NCI-H2171 (cell line): ENCODE measurements at places on chromosomes 4 and X.

DNA sequence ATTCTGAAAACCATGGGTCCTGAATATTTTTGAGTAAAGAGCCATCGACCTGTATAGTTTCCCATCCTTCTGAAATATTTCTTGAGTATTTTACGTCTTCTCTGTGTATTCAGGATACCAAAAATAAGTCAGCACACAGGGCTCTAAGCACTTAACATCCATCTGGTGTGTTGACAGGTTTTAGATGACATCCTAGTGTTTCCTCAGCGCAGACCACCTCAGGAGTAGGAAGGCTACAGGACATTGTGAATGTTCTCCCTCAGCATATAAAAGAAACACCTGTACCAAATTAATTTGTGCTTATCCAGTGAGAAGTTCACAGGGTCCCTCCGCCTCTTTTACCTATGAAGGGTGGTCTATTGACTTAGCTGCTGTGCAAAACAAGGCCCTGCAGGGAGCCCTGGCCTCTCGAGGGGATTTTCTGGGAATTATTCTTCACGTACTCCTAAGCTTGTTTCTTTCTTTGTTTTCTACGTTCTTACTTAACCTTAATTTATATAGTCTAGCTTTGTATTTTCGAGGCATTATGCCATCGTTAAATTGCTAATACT lies 241.8 kb downstream of the FBXO8 start:
- DNase-seq, result no peak

- no peak for DNase-seq
These were observed 11.2 kb upstream of the TFDP3 start for GRCh38 chrX:133229361-133229760.

DNA sequence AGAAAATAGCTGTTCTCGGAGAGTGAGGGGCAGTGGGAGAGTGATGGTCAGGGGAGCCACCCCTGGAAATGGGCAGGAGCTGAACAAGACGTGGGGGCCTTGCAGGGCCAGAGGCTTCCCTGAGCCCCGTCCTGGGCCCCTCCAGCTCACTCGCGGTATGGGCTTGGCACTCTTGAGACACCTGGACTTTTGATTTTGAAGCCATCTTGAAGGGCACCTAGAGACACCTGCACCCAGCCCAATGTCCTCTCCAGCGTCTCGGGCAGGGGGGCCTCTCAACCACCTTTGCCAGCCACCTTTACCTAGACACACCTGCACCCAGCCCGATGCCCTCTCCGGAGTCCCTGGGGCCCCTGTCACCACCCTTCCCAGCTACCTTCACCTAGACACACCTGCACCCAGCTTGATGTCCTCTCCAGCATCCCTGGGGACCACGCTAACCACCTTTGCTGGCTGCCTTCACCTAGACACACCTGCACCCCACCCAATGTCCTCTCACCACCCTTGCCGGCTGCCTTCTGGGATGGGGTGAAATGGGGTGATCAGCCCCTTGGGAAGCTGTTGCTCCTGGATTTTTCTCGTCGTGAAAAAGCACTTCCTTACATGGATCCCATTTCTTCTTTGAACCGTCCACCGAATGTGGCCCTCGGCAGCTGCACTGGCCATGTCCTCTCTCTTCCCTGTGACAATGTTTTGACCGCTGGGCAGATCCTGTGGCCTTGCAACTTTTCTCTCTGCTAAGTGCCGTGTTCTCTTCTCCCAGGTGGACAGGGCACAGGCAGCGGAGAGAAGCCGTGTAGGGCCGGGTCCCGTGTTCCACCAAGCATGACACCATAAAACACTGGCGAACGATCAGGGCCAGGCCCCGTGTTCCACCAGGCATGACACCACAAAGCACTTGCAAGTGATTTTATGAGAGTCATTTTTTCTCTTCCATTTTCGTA lies 47.5 kb downstream of the CPZ start:
- DNase-seq, result no peak

DNA sequence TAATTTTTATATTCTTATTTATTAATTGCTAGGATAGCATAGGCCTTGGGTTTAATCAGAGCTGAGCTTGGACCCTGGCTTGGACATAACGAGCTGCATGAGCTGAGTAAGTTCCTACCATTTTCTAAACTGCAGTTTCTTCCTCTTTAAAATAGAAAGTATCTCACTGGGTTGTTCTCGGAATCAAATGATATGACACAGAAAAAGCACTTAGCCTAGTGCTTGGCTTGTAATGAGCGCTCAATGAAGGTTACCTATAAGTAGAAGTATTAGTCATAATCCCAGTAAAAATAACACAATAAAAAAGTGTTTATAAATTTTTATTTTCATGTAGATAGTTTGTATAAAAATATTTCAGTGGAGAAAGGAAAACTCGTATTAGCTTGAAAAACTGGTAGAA lies 113.3 kb upstream of the PDLIM3 start:
- no peak for DNase-seq

DNA sequence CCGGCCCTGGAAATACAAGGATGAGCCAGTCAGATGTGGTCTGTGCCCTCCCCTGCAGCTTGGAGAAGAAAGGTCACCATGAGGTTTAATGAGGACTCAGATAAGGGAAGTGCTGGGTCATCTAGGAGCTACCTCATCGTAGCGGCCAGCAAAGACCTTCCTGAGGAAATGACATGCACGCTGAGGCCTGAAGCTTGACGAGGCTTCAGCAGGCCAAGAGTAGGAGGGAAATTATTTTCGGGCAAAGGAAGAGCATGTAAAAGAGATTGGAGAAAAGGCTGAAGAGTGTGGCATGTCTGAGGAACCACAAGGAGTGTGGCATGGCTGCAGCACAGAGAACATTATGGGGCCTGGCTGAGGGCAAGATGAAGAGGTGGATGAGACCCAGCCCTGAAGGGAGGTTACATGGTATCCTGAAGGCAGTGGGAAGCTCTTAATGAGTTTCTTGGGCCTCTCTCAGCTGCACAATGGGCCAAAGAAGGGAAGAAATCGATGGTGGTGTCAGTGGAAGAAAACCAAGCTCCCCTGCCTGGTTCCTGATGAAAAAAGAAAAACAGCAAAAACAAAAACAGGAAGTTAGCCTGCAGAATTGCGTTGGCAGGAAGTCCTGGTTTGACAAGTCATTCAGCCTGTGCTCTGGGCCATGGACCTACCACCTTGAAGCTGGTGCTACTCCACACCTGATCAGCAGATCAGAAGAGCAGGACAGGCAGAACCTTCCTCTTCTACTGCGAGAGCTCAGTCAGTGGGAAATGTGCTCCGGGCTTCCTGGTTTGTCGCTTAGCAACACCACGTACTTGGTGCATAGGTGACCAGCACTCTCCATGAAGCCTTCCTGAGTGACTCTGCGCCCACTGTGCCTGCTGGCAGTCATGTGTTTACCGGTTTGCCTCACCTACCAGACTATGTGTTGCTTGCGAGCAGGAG lies 134.5 kb upstream of the KLF3 start:
- DNase-seq, result no peak

GRCh38 chr4:85210353-85210752 lies 243.9 kb upstream of the WDFY3 start:
- no peak for DNase-seq

DNA sequence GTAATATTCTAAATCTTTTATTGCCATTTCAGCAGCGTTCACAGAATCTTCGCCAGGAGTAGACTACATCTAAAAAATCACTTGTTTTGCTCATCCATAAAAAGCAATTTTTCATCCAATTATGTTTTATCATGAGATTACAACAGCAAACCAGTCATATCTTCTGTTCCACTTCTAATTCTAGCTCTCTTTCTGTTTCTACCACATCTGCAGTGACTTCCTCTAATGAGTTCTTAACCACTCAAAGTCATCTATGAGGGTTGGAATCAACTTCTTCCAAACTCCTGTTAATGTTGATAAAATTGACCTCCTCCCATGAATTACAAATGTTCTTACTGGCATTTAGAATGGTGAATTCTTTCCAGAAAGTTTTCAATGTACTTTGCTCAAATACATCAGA lies 174.4 kb upstream of the BRWD3 start:
- DNase-seq, result no peak

DNA sequence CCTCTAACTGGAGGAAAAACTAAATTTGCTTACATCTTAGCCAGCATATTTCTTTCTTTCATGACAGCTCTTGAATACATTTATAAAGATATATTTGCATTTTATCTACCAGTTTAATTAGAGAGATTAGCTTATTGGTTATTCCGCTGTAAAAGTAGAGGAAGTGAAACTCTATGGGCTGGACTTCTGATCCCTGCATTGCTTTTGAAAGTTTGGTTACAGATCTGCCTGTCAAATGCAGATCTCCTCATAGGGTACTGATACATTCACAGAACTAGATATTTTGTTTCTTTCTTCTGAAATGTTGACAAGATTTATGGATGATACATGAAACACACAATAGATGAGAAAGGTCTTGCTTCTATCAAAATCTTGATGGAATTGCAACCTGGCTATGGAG lies 581.4 kb upstream of the AADAT start:
- no peak for DNase-seq

DNA sequence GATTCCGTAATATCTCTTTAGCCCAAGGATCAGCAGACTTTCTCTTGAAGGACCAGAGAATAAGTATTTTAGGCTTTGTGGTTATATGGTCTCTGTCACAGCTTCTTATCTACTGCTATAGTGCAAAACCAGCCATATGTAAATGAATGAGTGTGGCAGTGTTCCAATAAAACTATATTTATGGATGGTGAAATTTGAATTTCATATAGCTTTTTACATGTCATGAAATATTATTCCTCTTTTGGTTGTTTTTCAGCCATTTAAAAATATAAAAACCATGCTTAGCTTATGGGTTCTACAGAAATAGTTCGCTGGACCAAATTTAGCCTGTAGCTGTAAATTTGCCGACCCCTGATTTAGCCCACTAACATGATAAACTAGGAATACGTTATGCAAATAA lies 18.0 kb upstream of the MSMO1 start:
- DNase-seq, result no peak

- no peak for DNase-seq
These were observed 38.4 kb upstream of the PJA1 start for GRCh38 chrX:69203638-69204037.

DNA sequence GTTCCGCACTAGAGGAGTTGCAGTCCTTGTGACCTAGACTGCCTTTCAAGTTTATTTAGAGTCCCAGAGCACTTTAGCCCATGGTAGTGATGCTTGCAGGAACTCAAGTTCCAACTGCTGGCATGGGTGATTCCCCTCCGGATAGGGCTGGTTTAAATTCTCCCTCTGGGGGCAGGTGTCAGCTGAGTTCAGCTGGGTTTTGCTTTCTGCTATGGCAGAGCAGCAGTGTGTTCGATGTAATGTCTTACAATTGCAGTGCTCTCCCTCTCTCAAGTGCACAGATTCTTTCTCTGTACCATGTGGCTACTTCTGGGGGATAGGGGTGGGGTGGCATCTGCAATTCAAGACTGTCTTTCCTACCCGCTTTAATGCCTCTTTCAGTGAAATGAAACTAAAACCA lies 164.8 kb upstream of the ZIC3 start:
- no peak for DNase-seq

- no peak for DNase-seq
These were observed 32.4 kb upstream of the PGM2 start for GRCh38 chr4:37794056-37794455.

DNA sequence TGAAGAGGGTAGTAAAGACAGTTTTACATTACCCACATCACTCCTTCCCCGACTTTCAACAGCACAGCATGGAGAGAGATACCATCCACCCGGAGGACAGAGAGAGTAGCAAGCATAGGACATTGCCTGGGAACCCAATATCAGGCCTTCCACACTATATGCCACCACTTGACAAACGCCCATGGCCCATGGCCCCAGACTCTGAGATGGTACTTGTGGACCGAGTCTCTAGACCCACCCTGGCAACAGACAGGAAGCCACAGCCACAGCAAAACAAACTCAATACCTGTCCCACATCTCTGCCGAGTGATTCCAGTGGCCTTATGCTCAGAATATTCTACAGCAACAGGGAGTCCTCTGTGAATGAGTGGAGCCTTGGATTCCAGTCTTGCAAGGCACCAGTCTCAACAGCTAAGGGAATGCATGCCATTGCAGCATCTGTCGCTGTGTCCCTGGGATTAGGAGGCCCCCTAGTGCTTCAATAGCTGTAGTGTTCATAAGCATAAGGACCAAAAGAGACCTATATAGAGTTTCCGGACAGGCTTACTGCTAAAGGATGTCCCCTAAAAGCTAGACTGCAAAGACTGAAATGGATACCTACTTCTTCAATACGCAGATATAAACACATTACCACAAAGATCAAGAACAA lies 14.7 kb upstream of the CT55 start:
- no peak for DNase-seq

DNA sequence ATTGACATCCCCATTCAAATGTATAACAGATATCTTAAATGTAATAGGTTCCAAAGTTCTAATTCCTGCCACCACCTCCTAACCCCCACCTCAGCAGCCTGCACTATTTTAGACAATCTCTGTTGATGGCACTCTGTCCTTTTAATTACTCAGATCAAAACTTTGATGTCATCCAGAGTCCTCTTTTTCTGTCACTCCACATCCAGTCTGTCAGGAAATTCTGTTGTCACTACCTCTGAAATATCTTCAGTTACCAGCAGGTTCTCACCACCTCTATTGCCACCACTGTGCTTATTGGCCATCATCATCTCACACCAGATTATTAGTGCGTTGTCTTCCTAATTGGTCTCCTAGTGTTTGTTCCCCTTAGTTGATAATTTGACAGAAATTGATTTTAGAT lies 76.2 kb downstream of the PTPN13 start:
- DNase-seq, result no peak

DNA sequence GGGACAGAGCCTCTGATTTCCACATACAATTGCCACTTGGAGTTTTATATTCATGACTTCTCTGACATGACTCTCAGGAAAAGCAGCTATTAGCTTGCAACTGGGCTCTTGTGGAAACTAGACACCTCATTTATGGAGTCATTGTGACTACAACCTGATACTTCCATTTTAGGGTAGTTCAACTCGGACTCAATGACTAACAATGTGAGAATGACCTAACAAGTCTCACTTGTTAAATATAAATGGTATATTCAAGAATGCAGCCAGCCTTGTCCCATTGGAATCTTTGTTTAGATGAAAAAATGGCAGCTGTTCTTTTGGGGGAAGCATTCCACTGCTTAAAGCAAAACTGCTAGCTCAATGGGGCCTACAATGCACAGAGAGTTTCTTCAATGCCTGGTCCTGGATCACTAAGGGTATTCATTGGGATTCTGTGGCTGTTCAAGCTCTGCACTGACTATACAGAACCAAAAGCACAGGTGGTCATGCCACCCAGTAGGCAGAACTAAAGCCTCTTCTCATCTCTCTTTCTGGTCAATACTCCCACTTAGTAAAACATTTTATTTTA lies 36.5 kb upstream of the GLRA3 start:
- DNase-seq, result no peak

- no peak for DNase-seq
These were observed 25.6 kb upstream of the ARHGAP36 start for GRCh38 chrX:131032354-131033230.

DNA sequence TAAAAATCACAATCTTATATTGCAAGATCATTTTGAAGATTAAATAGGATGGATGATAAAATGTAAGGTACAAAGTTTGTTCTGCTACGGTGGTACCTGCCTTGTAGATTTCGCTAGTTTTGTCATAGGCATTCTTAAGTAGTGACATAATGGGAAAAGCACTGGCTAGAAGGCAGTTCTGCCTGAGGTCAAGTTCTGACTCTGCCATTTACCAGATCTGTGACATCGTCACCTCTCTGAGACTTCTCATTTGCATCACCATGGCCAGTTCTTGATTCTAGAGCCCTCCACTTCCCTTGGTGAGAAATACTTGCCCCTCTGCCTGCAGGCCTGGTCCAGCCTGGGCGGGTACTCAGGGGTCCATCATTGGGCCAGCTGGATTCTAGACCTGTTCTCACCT lies 85.2 kb downstream of the HS3ST1 start:
- no peak for DNase-seq

GRCh38 chrX:10726647-10727046 lies 106.3 kb upstream of the MID1 start:
- DNase-seq, result no peak
